NCI-H1417 treated with DMSO at 0.1 percent for 48 hours (cell line): ENCODE measurements at places on chromosomes 13 and 19.

DNA sequence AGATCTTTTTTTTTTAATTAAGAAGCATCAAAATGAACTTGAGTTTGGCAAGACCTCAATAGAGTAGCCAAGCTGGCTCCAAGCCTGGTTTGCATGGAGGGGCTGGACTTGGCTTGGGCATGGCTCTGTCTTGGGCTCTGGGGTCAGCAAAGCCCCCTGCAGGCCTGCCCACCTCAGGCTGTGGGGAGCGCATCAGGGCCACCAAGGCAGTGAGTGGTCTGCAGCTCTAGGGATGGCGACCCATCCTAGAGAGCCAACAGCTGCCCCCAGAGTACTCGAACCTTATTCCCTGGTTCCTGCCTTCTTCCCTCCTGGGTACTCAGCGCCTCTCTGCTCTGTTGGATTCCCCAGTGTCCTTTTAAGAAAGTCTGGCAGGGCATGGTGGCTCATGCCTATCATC is 5.4 kb upstream of the CHST8 start:
- DNase-seq = no peak

DNA sequence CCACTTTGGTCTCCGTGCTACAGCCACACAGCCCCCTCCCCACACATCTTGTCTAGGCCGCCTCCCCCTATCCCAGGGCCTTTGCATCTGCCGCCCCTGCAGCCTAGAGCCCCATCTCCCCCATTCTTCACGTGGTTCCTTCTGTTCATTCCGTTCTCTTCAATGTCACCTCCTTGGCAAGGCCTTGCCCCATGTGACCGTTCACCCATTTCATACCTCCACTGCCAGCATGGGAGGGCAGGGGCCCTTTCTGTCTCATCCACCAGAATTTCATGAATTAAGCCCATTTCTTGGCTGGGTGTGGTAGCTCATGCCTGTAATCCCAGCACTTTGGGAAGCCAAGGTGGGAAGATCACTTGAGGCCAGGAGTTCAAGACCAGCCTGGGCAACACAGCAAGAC is 15.7 kb upstream of the HNRNPM start:
- no peak for DNase-seq

DNA sequence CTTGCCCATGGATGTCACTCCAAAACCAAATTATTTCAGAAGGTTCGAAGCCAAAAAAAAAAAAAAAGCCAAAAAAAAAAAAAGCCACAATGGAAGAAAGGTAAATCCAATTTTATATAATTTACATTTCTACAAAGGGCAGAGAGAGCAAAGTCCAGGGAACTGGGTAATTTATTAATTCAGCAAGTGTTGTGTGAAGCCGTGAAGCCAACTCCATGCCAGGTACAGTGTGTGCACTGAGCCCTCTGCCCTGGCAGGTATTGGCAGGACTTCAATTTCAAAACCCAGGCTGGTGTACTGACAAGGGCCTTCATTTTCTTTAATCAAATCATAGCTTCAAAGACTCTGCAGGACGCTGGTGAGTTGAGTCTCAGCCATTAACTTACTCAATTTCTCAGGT is 5.5 kb upstream of the RFPL4A start:
- DNase-seq = no peak

- no peak for DNase-seq
Measured at GRCh38 chr19:48997972-48998371, 4.3 kb downstream of the RUVBL2 start.

- DNase-seq = peak; percentile 55
Measured at GRCh38 chr19:3725640-3726310, 17.6 kb downstream of the TJP3 start.

- DNase-seq = no peak
Measured at GRCh38 chr19:3105641-3106508, 11.7 kb downstream of the GNA11 start.

GRCh38 chr19:6678690-6679109 is 8.7 kb upstream of the TNFSF14 start:
- DNase-seq = no peak

DNA sequence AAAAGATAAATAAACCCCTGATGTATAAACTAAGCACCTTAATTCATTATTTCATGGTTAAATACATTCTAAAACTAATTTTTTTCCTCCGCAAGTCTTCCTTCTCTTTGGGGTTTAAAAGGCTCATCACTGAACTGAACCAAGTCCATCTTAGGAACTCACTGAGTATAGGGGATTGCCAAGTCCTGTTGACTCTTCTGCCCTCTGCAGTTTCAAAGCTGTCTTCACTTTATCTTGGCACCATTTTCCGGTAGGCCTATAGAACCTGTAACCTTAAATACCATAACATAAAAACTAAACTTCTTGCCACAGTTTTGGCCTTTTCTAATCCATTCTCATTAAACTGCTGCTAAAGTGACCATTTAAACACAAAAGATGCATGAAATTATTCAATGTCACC is 66.5 kb upstream of the USPL1 start:
- DNase-seq = no peak

DNA sequence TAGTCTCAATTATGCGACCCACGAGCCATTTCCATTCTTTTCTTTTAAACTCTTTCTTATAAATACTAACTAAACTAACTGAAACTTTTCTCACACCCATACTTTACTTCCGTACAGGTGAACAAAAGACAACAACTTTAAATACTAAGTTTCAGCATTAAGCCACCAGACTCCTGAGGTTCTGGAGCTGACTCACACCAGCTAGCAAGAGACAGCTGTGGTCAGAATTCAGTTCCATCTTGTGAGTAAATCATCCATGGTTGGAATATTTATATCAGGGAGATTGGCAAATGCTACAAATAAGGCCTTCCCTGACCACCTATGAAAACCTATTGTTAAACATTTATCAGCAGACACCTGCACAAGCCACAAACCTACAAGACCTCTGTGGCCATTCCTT is 897.0 kb downstream of the EFNB2 start:
- no peak for DNase-seq

DNA sequence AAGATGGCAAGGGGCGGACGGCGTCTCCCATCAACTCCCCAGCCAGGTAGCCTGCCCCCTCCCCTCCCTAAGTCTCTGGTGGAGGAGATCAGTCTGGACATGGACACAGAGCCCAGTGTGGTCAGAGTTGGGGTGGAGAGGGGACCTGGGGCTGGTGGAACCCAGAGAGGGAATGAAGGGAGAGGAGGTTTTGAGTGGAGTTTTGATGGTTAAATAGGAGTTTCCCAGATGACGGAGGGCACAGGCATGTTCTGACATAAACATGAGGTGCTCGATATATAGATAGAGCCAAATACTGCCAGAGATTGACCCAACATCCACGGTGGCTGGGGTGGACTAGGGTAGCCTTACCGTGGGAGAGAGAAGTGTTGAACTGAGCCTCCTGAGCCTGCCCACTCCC is 14.1 kb downstream of the FSD1 start:
- DNase-seq = no peak

DNA sequence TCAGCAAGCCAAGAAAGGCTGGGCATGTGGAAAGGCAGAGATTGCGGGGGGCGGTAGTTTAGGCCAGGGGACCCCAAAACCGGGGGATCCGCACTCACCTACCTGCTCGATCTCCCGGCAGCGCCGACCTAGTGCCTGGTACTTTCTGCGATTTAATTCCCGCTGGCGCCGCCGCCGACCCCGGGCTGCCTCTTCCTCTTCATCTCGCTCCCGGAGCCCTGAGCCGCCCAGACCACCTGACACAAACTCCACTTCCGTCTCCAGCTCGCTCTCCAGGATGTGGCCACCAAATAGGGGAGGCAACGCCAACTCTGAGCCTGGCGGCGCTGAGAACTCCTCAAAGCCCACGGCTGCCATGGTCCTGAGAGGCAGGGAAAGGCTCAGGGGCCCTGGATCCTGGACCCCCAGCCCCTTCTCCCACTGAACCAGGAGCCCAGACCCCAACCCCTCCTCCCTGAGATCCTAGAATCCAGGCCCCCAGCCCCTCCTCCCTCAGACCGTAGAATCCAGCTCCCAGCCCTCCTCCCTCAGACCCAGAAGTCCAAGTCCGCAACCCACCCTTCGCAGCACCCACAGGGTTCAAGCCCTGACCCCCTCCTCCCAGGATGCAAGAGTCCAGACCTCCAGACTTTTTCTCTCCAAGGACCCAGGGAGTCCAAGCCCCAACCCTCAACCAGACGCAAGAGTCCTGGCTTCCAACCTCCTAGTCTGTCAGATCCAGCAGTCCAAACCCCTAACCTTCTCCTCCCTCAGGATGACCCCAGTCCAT is 933 bp downstream of the TFPT start:
- DNase-seq = no peak

DNA sequence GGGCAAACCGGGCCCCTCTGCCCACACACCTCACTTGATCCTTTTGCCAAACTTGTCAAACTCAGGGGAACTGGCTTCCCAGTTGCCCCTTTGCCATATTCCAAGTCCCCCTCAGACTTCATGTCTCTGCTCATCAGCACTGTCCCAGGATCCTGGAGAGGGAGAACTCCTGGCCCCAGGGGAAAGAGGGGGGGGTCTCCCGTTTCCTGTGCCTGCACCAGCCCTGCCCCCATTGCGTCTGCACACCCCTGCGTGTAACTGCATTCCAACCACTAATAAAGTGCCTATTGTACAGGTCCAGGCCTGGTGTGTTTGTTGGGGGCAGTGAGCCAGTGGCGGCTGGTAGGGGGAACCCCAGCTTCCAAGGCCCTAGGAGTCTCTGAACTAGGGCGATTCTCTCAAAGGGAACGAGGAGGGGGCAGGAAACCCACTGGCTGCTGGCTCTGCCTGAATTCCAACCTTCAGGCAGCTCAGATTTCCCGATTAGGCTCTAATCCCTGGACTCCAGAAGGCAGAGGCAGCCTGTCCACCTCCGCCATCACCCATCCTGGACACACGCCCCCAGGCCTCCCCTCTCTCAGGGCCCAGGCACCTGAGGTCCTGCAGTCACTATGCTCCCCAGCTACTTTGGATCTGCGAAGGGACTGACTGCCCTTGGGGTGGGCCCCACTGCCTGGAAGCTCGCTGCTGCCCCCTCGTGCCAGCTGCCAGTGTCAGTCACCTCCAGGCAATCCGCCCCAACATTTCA is 9.7 kb upstream of the ILF3 start:
- peak; percentile 23 for DNase-seq

- DNase-seq = no peak
Measured at GRCh38 chr13:59957438-59957837, 206.3 kb downstream of the DIAPH3 start.

GRCh38 chr13:73428137-73428536 is 369.3 kb downstream of the KLF5 start:
- no peak for DNase-seq

GRCh38 chr19:13104848-13105711 is 2.4 kb upstream of the LYL1 start:
- no peak for DNase-seq

- DNase-seq = no peak
Measured at GRCh38 chr19:17496337-17496997, 15.0 kb upstream of the PGLS start.

GRCh38 chr13:48979892-48980291 is 4.2 kb downstream of the FNDC3A start:
- DNase-seq = no peak

- no peak for DNase-seq
Measured at GRCh38 chr13:24290280-24290932, 19.0 kb upstream of the C1QTNF9 start.

DNA sequence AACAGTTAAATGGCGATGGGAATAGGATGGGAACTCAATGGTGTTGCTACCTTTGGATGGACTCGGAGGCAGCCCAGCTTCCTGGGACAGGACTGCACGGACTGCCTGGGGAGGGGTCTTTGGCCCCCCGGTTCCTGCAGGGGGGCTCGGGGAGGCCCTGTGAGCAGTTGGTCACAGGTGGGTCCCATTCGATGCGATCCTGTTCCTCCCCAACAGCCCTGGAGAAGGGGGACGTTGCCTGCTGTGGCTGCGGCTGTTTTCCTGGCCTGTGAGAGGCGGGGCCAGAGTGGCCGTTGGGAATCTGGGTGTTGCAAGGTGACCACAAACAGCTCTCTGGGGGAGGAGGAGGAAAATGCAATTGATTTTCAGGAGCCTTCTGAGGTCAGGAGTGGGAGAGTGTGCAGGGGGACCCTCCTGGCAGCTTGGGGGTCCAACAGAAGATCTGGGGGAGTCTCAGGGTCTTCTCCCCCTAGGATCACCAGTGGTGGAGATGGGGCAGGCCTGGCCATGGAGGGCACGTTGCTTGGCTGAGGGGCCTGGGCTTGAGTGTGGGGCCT is 1.9 kb upstream of the PLPPR3 start:
- no peak for DNase-seq

GRCh38 chr13:33728271-33729037 is 89.5 kb upstream of the RFC3 start:
- no peak for DNase-seq

DNA sequence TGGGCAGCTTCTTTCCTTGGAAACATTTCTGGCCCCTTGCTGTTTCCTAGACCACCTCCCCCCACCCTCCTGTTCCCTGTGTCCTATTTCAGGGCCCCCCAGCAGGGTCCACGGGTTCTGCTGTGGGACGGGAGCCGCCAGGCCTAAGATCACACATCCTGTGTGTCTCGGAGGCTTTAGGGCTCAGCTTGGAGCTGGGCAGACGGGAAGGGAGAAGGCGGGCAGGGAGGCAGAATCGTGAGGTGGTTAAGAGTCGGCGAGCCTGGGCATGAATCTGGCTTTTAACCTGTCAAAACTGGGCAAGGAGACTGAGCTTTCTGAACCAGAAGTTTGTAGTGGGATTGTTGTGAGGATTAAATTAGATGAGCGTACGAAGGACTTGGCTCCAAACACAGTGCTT is 4.8 kb downstream of the KCNC3 start:
- DNase-seq = no peak

- DNase-seq = no peak
Measured at GRCh38 chr13:46119883-46120614, 15.2 kb upstream of the CPB2 start.

DNA sequence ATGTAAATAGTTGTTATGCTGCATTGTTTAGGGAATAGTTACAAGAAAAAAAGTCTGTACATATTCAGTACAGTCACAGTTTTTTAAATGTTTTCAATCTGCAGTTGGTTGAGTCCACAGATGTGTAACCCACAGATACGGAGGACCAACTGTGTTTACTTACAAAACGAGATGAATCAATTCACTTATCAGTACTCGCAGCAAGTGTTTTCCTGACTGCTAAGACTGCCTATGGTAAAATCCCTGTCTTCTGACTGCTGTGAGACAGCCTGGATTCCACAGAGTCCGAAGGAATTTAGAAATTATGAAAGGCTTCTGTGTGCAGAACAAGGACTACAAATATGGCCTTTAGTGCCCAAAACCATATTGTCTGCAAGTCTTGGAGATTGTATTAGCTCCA is 45.7 kb upstream of the C1QTNF9 start:
- no peak for DNase-seq

DNA sequence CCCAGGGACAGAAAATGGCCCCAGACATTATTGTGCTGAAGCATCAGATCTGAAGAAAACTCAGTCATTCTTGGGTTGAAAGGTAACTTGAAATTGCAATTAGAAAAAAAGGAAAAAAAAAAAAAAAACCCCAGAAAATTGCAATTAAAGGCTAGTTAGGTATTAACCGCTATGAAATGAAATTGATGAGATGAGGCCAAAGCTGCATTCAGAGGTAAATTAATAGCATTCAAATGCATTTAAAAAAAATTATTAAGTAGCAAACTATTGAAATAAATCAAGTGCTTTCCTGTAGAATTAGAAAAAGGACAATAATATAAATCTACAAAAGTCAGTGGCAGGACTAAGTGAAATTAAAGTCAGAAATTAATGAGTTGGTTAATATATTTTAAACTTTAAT is 6.4 kb downstream of the PGLS start:
- no peak for DNase-seq
